Activated naive CD4-positive, alpha-beta T cell (primary cell): ENCODE measurements at places on chromosomes 11 and 22.
A peak's percentile ranks its signal among the peaks of the same experiment; 100 is the strongest.

DNA sequence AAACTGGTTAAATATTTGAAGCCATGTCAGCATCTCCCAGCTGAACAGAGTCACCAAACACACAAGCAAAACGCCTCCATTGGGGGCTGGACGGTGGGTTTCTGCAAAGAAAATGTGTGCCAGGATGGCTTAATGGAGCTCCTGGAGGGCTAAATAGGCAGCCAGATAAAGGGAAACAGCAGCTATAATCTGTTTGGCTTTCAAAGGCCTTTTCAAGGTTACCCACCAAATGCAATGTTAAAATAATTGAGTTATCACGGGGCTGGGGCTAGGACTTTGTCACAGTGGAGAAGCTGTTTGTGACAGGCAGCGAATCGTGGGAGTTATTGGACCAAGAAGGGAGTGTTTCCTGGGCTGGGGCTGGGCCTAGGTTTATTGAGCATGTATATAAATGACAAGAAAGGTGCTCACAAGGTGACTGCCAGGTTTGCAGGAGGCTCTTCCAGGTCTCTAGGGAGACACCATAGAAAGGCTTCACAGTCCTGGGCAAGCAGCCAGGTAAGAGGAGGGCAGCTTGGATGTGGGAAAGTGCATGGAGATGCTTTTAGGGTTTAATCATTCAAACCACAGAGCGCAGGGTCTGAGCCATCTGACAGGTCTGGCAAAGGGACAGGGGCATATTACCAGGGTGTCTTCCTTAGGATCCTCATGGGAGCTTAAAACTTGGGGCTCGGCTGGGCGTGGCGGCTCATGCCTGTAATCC lies 28.3 kb downstream of the GRIK4 start:
- no peak for DNase-seq

DNA sequence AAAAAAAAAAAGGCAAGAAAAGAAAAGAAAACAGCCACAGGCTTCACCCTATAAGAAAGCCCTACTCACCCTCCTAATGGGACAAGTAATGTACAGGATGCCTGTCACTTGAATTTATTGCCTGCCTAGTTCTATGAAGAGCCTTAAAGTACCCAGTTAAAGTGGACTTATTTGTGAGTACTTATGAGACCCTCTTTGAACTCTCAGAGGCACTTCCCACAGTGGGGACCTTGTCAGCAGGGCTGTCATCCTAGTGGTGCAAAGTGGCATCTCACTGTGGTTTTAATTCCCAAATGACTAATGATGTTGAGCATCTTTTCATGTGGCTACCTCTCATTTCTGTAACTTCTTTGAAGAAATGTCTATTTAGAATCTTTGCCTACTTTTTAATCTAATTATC lies 41.8 kb upstream of the BARX2 start:
- DNase-seq, result no peak

DNA sequence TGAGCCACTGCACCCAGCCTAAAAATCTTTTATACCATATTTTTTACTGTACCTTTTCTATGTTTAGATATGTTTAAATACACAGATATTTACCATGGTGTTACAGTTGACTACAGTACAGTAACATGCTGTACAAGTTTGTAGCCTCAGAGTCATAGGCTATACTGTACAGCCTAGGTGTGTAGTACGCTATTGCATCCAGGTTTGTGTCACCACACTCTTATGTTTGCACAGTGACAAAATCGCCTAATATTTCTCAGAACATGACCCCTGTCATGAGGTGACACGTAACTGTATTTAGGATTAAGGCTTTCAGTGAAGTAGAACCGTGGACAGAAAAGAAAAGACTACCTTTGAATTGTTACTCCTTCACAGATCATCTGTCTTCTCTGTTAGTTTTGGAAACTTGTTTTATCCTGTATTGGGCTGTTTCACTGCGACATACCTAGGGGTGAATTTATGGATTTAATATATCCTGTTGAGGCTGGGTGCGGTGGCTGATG lies 83.8 kb downstream of the ZNRF3 start:
- no peak for DNase-seq

- no peak for DNase-seq
These were observed 13.6 kb downstream of the CCKBR start for GRCh38 chr11:6273188-6273587.

- DNase-seq, result no peak
These were observed 18.2 kb upstream of the ARRB1 start for GRCh38 chr11:75369560-75370255.

- no peak for DNase-seq
These were observed 51.8 kb downstream of the MN1 start for GRCh38 chr22:27749597-27750225.

GRCh38 chr11:86518211-86518610 lies 143.5 kb downstream of the CCDC81 start:
- no peak for DNase-seq

GRCh38 chr22:46862418-46863324 lies 100.2 kb downstream of the TBC1D22A start:
- DNase-seq, result no peak

GRCh38 chr11:111322534-111322933 lies 24.2 kb downstream of the POU2AF3 start:
- no peak for DNase-seq

GRCh38 chr22:32311551-32312071 lies 46.1 kb upstream of the RFPL3 start:
- DNase-seq, result no peak

DNA sequence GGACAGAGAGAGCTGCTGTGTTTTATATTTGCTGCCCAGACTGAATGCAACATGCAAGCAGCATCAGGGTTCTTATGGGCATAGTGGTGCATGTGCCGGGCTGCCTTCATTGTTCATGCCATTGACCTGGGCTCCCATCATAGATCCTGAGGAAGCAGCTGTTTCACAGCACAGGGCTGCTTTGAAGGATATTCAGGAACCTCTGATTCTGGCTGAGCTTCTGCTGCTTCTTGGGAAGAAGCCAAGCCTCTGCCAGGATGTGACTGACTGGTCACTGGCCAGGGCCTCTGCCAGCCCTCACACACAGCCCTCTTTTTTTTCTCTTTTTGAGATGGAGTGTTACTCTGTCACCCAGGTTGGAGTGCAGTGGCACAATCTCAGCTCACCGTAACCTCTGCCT lies 43.3 kb downstream of the CYB5R2 start:
- DNase-seq, result no peak

DNA sequence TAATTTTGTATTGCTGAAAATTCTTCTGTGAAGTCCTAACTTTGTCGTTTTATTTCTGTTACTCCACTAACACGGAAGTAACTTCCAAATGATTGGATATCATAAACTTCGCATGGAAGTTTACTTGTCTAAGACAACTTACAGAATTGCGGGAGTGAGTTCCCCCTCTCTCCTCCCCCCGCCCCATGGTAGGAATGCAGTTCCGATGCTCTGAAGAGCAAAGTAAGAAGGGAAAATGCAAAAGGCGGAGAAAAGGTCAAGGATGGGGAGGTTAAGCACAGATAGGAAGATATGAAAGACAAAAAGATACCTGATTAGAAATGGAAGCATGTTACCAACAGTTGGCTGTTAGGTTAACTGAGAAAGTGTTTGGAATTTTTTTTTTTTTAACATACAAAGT lies 1.3 kb downstream of the EIF3M start:
- no peak for DNase-seq

GRCh38 chr11:96388891-96389719 lies 607 bp downstream of the CCDC82 start:
- DNase-seq, result no peak

DNA sequence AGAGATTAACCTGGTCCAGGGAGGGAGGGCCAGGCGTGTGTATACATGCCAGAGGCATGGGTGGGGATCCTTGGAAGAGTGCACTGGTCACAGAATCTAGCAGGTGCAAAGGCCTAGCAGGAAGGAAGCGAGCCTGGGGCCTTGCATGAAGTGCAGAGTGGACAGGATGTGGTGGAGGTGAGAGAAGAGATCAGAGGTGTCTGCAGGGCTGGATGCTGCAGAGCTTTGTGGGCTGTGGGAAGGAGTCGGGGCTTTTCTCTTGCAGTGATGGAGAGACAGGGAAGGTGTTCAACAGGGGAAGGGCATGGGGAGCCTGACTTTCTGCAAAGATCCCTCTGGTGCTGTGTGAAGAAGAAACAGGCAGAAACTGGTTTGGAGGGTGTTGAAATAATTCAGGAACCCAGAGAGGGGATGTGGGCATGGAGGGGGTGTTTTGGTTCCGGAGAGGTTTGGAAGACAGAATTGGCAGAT lies 2.5 kb upstream of the TPST2 start:
- no peak for DNase-seq

DNA sequence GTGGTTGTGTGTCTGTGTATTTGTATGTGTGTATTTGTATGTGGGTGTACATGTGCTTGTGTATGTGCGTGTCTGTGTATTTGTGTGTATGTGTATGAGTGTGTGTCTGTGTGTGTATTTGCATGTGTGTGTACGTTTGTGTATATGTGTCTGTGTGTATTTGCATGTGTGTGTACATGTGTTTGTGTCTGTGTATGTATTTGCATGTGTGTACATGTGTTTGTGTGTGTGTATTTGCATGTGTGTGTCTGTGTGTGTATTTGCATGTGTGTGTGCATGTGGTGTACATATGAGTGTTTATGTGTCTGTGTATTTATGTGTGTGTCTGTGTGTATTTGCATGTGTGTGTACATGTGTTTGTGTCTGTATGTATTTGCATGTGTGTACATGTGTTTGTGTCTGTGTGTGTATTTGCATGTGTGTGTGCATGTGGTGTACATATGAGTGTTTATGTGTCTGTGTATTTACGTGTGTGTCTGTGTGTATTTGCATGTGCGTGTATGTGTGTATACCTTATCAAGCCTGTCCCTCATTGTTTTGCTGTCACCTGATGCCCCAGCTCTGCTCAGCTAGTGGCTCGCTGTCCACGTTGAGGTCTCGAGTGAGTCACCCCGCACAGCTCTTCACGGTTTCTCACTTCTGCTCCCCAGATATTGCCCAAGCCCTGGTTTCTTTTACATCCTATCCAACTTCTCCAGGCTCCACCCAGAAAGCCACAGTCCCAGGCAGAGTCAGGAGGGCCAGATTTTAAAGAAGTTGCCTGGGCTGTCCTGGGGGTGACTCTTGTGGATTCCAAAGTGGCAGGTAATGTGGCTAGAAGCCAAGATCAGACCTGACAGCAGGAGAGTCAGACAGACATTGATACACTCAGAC lies 15.2 kb downstream of the MB start:
- DNase-seq, result no peak

DNA sequence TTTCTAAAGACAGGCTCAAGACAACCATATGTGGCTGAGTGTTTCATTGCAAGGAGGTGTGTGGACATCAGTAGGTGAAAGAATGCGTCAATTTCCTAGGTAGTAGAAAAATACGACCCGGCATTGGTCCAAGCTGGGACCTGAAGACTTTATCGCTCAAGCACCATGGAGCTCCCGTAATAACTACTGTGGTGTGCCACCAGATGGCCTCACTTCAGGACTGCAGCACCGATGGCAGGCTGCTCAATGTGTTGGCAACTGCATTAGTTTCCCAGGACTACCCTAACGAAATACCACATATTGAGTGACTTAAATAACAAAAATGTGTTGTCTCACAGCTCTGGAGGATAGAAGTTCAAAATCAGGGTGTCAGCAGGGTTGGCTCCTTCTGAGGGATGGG lies 72.4 kb upstream of the FAT3 start:
- DNase-seq, result no peak

DNA sequence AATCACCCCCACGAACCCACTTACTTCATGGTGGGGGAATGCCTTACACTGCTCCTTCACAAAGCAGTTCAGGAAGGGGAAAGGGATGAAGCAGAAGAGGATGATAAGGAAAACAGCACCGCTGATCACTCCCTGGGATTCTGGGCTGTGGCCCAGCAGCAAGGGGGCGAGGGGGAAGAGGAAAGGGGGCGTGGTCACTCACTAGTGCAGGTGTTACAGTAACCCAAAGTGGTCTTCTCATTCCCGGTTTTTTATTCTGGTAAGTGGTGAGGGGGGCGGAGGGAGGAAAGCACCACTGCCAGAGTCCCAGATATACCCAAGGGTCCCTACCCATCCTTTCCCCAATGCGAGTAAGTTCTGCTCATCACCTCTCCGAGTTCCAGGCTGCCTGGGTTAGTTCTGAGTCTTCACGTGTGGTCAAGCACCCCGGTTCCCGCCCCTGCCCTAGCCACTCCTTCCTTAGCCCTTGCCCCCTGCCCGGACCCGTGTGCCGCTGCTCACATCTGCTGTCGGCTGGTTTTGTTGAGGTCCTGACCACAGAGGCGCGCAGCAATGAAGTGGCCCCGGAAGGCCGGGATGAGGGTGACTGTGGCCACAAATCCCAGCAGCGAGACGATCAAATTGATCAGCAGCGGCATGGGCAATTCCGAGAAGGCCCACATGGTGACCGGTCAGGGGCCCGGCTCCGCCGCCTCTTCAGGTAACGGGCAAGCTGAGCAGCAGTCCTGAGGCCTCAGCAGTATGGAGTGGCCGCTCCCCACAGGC lies 477 bp downstream of the DPAGT1 start:
- DNase-seq, result no peak

- no peak for DNase-seq
These were observed 14.5 kb upstream of the P4HA3 start for GRCh38 chr11:74325649-74326645.

GRCh38 chr11:72430741-72431570 lies 3.4 kb downstream of the CLPB start:
- no peak for DNase-seq

DNA sequence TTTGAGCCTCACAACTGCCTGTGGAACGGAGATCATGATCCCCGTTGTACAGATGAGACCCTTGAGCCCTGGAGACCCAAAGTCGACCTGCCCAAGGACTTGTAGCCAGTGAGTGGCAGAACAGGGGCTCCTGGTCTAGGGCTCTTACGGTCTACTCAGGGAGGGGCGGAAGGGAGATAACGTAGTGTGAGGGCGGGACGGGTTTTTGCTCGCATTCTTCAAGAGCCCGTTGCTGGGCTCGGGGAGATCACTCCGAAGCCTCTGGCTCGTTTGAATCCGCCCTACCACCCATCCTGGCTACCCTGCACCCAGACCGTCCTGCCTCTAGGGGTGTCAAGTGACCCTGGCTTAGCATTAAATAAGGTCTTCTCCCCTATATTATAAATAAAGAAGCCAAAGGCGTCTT lies 639 bp downstream of the CRY2 start:
- no peak for DNase-seq

- DNase-seq, result no peak
These were observed 2.1 kb upstream of the BATF2 start for GRCh38 chr11:64998690-64999431.

DNA sequence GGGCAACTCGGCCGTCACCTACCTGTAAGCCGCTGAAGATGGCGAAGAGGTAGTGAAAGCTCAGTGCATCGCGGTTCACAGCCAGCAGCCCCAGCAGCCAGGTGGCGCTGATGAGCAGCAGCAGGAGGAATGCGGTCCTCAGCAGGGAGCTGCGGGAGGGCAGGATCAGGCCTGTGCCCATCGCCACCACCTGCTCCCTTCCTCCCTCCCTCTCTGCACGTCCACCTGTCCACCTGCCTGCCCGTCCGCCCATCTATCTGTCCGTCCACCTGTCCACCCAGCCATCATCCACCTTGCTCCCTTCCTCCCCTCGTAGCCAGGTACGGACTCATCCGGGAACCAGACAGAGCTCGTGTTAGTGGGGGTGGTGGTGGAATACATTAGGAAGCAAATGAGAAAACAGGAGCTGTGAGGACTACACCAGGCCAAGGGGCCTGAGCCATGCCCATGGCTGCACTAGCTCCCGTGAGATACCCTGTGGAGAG lies 32.2 kb downstream of the TRMU start:
- DNase-seq, result peak; percentile 39
